ENCODE measurements at places on chromosomes 11 and 22. TPM values are rescaled to one million over a fixed set of nuclear protein-coding genes. Genes with fewer than 3 reads are reported as not detected.

EMID1 gene
- not detected for total RNA-seq

MS4A12 gene
- total RNA-seq: not detected

MRGPRF gene
- 33.0 TPM for total RNA-seq

CCDC81 gene
- total RNA-seq: 0.87 TPM

KDM4D gene
- total RNA-seq: 0.53 TPM

CLCF1 gene
- 7.7 TPM for total RNA-seq

DERL3 gene
- 0.53 TPM for total RNA-seq

OR5J2 gene
- total RNA-seq: not detected

SLC16A8 gene
- 0.37 TPM for total RNA-seq

NCF4 gene
- not detected for total RNA-seq

PSMA1 gene
- 151 TPM for total RNA-seq

CATSPERZ gene
- 0.50 TPM for total RNA-seq

CHRNA10 gene
- 0.31 TPM for total RNA-seq

TMPRSS13 gene
- not detected for total RNA-seq

CSRP3 gene
- total RNA-seq: not detected

SSRP1 gene
- 83.0 TPM for total RNA-seq

VPREB1 gene
- total RNA-seq: not detected

EFCAB6 gene
- 2.4 TPM for total RNA-seq

APOBEC3B gene
- total RNA-seq: 5.0 TPM

SYNGR1 gene
- total RNA-seq: 9.0 TPM

UBE4A gene
- 45.0 TPM for total RNA-seq

SCUBE1 gene
- 0.19 TPM for total RNA-seq

LARGE2 gene
- total RNA-seq: not detected

TCN1 gene
- total RNA-seq: under 0.01 TPM

CLMP gene
- 146 TPM for total RNA-seq

DDTL gene
- total RNA-seq: 0.92 TPM

LRRN4CL gene
- 3.4 TPM for total RNA-seq

EXPH5 gene
- total RNA-seq: 0.53 TPM

TRIM21 gene
- total RNA-seq: 18.8 TPM

DRD4 gene
- total RNA-seq: not detected

ZP1 gene
- total RNA-seq: not detected

RABL2B gene
- 6.1 TPM for total RNA-seq

OR5D18 gene
- total RNA-seq: not detected

GAS2L1 gene
- total RNA-seq: 10.8 TPM

C11orf42 gene
- total RNA-seq: not detected

OR52E8 gene
- total RNA-seq: not detected

LMO1 gene
- total RNA-seq: not detected

ASCL2 gene
- total RNA-seq: not detected

SOX10 gene
- total RNA-seq: not detected

NXPE1 gene
- total RNA-seq: not detected

SEPTIN5 gene
- total RNA-seq: 25.6 TPM

CPT1A gene
- 80.5 TPM for total RNA-seq

SLC22A25 gene
- not detected for total RNA-seq

LRRC74B gene
- total RNA-seq: not detected

BTG4 gene
- not detected for total RNA-seq

AQP11 gene
- total RNA-seq: 0.56 TPM

RASGRP2 gene
- total RNA-seq: not detected

SLC5A1 gene
- not detected for total RNA-seq

GAL gene
- total RNA-seq: not detected

APOA5 gene
- not detected for total RNA-seq

KCNC1 gene
- total RNA-seq: not detected

OR4D9 gene
- not detected for total RNA-seq

RASD2 gene
- total RNA-seq: 0.12 TPM
